ENCODE measurements at places on chromosomes 1 and 21. TPM values are rescaled to one million over a fixed set of nuclear protein-coding genes. Genes with fewer than 3 reads are reported as not detected.

Gene GUCA2B
- not detected for total RNA-seq

Gene MFN2
- total RNA-seq: 38.9 TPM

Gene CRYAA
- total RNA-seq: not detected

Gene ZNF326
- 12.2 TPM for total RNA-seq

Gene OR2T10
- total RNA-seq: 22.2 TPM

Gene CLIC6
- under 0.01 TPM for total RNA-seq

Gene PDIK1L
- total RNA-seq: 3.6 TPM

Gene PIK3R3
- total RNA-seq: 11.4 TPM

Gene RNF115
- total RNA-seq: 10.5 TPM

Gene WNT3A
- total RNA-seq: not detected

Gene RAB7B
- total RNA-seq: 1.6 TPM

Gene DEGS1
- 90.0 TPM for total RNA-seq

Gene SLC16A4
- total RNA-seq: 113 TPM

Gene DPT
- total RNA-seq: not detected

Gene CELA2B
- not detected for total RNA-seq
